ENCODE measurements at places on chromosomes 1 and 21.

- DNase-seq = no peak
Observed at GRCh38 chr1:93554883-93555872, 107.3 kb downstream of the FNBP1L start.

DNA sequence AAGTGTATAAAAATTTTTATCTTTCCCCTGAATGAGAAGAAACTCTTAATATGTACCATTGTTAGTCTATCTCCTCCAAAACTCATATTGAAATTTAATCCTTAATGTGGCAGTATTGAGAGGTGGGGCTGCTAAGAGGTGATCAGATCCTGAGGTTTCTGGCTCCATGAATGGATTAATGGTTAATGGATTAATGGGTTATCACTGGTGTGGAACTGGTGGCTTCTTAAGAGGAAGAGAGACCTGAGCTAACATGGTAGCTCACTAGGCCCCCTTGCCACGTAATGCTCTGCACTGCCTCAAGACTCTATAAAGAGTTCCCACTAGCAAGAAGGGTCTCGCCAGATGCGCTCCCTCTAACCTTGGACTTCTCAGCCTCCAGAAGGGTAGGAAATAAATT lies 70.6 kb upstream of the ZBTB18 start:
- DNase-seq = no peak

- no peak for DNase-seq
Observed at GRCh38 chr21:44579833-44580144, 615 bp downstream of the KRTAP10-5 start.

GRCh38 chr1:153683854-153684253 lies 5.4 kb downstream of the NPR1 start:
- DNase-seq = no peak

DNA sequence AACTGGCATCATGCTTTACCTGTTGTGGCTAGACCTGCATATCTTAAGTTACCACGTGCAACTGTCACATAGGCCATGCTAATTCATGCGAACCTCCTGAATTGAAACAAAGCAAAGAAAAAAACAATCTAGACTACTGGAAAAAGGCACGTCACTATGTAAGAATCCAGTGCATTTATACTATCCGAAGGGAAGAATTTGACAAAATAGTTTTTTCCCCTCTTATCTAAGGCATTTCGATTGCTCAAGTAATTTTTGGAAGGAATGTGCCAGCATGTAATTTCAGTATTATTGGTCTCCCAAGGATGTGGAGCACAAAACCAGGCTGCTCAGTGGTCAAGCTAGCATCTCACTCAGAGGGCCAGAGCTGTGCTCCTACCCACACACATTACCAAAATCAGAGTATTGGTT lies 31.5 kb upstream of the C1orf198 start:
- DNase-seq = no peak

DNA sequence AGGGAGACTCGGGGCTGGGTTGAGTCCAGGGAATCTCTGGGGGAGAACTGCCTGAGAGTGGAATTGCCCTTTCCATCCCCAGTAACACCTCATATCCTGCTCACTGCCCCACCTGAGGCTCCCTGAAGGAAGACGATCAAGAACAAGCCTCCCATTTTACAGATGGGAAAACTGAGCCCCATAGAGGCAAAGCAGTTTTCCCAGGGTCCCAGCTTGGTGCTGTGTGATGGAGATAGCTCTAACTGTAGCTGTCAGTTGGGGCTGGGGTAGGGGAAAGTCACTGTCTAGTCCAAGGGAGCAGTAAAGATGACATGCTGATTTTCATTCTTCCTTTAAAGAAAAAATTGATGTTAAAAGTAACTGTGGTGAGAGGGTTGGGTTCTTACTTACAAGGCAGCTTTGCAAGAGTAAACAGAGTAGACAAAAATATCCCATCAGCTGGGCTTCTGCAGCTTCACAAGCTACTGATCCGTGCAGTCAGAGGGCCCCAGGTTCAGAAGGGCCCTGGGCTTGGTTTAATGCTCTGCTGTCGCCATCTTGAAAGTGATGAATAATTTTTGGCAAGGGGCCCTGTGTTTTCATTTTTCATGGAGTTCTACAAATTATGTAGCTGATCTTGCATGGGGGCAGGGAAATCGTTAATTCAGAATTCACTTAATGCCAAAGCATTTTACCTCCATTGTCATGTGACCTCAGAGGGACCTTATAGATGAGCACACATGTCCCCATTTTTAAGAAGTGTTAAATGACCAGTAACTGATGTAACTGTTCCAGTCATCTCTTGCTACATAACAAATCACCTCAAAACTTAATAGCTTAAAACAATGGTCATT lies 17.6 kb upstream of the TNFRSF1B start:
- no peak for DNase-seq

- no peak for DNase-seq
Observed at GRCh38 chr1:175771289-175771688, 27.9 kb upstream of the TNR start.

DNA sequence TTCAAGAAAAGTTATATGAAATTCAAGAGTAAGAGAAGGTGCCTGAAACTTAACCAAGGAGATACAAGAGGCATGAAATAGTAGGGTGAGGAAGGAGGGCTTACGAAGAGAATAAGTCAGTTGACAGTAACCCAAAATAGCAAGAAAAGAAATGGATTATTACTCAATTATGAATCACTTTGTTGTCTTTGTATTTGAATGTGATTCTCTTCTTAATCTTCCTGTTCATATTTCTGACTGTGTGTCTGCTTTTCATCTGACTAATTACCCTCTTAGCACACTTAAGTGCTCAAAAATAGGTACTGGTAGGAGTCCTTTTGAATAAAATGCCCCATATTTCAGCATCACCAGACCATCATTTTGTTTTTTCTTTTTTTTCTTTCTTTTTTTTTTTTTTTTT lies 39.4 kb downstream of the GLMN start:
- DNase-seq = no peak

- DNase-seq = peak; percentile 58
Observed at GRCh38 chr1:8560611-8561544, 243.0 kb downstream of the SLC45A1 start.

GRCh38 chr1:223140611-223141405 lies 2.2 kb downstream of the TLR5 start:
- DNase-seq = no peak

DNA sequence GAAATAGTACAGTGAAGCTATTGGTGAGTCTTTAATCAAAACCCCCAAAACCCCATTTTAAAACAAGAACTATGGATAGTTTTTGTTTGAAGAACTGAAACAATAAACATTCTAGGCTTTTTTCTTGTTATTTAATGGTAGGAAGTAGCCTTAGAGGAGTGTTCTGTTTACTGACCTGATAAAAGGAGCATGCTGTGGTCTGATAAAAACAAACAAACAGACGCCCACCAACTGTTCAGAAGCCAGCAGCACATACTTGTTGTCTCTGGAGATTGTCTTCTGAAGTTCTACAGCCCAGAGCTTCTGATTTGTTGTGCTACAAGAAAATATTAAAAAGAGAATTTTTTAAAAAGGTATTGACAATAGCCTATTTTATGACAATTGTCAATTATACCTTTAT lies 54.1 kb upstream of the CFAP298 start:
- DNase-seq = no peak

GRCh38 chr21:42617486-42617885 lies 35.9 kb upstream of the PDE9A start:
- DNase-seq = no peak

- DNase-seq = no peak
Observed at GRCh38 chr21:42121794-42122193, 50.7 kb downstream of the UMODL1 start.

DNA sequence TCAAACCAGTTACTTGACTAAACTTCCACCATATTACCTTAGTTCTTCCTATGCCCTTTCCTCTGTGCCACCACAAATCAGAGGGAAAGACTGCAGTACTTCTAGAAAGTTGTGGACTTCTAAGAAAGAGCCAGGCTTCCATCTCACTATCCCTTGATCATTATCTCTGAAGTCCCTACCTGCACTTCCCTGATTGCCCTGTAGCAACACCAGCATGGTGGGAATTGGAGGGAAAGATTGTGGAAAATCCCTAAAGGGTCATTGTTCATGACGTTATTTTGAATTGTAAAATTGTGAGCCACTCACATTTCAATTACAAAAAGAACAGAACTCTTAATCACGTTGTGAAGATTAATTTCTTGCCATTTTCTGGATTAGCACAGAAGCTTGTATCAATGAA lies 23.4 kb upstream of the KIAA1614 start:
- DNase-seq = no peak

- no peak for DNase-seq
Observed at GRCh38 chr1:235229868-235230267, 68.8 kb upstream of the RBM34 start.

DNA sequence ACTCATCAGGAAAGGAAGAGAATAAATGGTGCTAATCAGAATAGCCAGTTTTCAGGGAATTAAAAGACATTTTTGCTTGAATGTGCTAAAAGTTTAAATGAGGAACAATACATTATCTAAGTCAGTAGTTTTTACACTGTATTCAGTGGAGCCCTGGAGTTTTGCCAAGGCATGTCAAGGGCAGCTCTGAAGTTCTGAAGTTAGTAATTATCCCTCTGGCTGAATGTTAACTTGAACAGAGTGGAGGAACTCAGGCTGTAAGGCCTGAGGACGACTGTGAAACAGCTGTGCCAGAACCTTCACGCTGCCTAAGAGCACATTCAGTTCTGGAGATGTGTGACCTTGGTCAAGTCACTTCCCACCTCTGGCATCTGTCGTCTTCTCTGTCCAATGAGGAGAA lies 68.1 kb downstream of the EDEM3 start:
- no peak for DNase-seq

GRCh38 chr1:232600424-232601258 lies 29.3 kb downstream of the SIPA1L2 start:
- DNase-seq = no peak

GRCh38 chr1:30660241-30660640 lies 63.1 kb downstream of the MATN1 start:
- DNase-seq = no peak

DNA sequence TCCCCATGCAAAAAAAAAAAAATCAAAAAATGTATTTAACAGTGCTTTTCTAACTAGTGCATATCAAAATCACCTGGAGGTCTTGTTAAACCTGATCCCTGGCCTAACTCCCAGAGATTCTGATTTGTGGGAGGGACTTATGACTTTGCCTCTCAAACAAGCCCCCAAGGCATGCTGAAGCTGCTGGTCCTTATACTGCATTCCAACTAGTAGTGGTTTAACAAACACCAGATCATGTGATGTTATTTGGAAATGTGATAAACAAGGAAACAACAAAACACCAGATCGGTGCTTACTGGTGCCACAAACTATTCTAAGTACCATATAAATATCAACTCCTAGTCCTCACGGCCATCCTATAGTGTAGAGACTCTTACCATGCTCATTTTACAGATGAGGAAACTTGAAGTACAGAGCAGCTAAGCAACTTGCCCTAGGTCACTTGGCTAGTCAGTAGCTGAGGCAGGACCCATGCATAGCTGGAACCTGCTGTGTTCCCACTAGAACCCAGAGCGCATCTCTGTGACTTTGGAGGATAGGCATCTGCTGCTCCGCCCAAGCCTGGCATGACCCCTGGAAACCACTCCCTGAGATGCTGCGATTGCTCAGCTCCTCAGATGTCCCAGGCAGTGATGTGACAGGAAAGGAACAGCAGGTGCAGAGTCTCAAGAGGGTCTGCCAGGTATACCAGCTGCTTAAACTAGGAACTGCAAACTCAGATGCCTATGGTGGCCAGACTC lies 38.1 kb downstream of the SOX13 start:
- DNase-seq = no peak

DNA sequence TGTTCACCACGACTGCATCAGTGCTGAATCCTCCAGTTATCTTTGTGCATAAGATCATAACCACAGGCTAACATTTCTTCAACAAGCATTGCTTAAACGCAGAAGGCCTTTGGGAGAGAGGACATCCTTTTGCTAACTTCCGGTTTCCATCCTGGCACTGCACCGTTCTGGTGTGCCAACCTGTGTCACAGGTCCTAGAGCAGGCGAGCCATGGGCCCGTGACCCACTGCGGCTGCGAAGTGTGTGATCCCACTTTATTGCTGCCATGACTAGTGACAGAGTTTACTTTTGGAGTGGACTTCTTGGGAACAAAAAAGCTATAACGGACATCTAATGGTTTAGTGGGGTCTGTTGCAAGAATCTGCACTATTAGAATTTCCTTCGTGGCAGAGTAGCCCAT lies 42.9 kb downstream of the ADAMTS5 start:
- DNase-seq = no peak

DNA sequence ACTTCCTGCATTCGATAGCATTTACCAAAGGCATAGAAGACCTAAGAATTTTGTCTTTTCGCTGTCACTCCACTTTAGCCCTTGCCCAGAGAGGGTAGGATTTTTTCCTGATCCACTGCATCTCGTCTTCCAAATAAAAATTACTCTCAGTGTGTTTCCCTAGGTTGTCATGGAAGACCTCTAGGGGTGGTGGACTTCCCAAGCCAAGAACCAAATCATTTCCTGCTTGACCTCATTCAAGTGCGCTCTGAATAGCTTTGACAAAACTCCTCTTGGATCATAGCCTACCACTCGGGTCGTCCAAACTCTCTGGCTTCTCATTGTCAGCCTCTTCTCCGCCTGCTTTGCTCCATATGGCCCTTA lies 431 bp upstream of the C1orf52 start:
- no peak for DNase-seq

DNA sequence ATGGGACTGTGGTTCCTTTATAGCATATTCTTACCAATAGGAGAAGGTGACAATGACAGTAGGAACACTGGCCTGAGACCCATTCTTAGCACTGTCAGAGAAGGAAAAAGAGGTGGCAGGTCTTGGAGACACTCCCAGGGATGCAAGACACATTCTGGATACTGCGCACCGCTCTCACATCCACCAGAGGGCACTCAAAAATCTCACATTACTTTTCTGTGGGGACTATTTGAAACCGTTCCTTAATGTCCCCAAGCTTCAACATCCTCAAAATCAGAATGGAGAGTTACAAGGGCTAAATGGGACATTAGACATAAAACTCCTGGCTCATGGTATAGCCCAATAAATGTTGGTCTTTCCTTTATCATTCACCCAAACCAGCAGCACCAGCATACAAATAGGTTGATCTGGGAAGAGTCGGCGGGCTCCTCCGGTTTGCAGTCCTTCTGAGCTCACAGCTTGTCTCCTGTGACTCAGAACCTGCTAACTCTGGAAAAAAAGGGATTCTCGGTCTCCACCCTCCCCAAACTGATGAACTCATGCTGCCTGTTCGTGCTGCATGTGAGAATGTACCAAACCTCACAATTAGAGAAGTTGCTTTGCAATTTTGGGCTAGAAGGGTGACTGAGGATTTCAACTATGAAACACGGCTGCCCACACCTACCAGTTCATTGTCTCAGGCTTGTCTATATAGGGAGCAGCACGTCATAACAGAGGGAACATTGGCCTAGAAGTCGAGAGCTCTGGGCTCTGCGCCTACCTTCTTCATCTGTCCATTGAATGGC lies 40.2 kb downstream of the IL12RB2 start:
- DNase-seq = peak; percentile 65

- no peak for DNase-seq
Observed at GRCh38 chr1:106276871-106277270, 779.6 kb upstream of the PRMT6 start.

Measured in renal cortex interstitium (tissue), 15 donors.